Fibroblast of lung (primary cell): ENCODE measurements at places on chromosomes 2 and 18. TPM values are rescaled to one million over a fixed set of nuclear protein-coding genes. Genes with fewer than 3 reads are reported as not detected.

The GTF2A1L gene
- total RNA-seq, result 3.3 and 3.5 TPM in 2 replicates

The GALNT5 gene
- total RNA-seq, result 32.4 and 199 TPM in 2 replicates

- DNase-seq, result no peak
Measured at GRCh38 chr2:85995648-85996529, 107.1 kb upstream of the ST3GAL5 start.

- peak; percentile 0 for DNase-seq
Measured at GRCh38 chr2:2271469-2271941, 59.6 kb downstream of the MYT1L start.

- DNase-seq, result no peak
Measured at GRCh38 chr18:13321923-13322322, 103.4 kb downstream of the LDLRAD4 start.

GRCh38 chr18:48838921-48839818 lies 111.6 kb downstream of the SMAD7 start:
- peak; percentile 62 for DNase-seq

The C2orf81 gene
- 0.77 and 1.5 TPM in 2 replicates for total RNA-seq

DNA sequence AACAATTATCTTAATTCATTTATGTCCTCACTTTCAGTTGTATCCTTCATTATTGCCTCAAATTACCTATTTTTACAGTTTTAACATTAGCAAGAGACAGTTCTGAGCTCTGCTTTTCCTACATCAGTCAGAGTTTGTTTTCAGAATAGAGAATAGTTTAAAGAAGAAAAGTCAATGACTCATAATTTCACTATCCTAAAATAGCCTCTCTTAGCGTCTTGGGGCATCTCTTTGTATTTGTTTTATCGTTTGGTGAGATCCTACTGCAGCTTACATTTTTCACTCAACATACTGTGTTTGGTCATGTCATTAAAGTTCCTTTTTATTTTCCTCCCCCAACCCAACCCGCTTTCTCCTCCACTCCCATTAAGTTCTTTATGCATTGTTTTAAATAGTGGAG lies 3.8 kb downstream of the SEC11C start:
- DNase-seq, result peak; percentile 10

The GAL3ST2 gene
- 0.17 TPM in 1 of 2 replicates, not detected in the other for total RNA-seq

GRCh38 chr2:64915510-64915900 lies 73.7 kb upstream of the SLC1A4 start:
- no peak for DNase-seq

The NCKAP5 gene
- 1.0 and 2.6 TPM in 2 replicates for total RNA-seq

The ALPI gene
- not detected in 2 replicates for total RNA-seq

The ATP6V1B1 gene
- 0.77 and 2.1 TPM in 2 replicates for total RNA-seq
